Ascending aorta (tissue), 2 donors: ENCODE measurements at places on chromosomes 11 and 22.

DNA sequence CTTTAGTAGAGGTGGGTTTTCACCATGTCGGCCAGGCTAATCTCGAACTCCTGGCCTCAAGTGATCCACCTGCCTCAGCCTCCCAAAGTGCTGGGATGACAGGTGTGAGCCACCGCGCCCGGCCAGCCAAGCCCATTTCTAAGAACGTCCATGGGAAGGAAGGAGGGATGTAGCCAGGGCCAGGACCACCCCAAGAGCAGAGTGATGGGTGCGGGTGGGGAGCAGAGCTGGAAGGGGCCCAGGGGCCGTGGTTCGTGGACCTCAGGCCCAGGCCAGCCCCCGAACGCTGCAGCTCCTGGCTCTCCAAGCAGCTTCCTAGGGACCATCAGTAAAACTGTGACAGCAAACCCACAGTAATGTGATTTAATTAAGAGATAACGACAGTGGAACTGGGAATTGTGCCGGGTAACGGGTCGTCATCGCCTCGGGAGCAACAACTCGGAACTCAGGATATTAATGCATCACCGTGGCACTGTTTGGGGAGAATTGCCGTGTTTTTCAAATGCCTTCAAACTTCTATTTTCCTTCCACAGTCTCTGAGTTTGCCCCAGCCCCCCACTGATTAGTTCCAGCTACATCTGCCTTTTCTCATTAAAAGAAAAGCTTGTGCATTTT is 74.3 kb downstream of the BRD1 start:
- no peak for DNase-seq

DNA sequence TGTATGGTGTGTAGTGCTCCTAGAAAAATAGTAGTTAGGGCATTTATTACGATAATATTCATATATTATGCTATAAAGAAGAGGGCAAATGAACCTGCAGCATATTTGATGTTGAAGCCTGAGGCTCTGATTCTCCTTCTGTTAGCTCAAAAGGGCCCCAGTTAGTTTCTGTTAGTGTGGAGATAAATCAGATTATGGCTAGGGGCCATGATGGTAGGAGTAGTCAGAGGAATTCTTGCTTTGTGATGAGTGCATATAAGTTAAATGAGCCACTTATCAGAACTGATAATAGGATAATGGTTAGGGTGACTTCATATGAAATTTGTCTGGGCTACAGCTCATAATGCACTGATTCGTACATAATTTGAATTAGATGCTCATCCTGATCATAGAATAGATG is 298.4 kb downstream of the DYNC2H1 start:
- DNase-seq: no peak

- DNase-seq: no peak
These were observed 91.9 kb upstream of the TMEM45B start for GRCh38 chr11:129723761-129724162.

GRCh38 chr11:45082744-45083543 is 63.5 kb upstream of the PRDM11 start:
- DNase-seq: no peak

- DNase-seq: no peak
These were observed 64.2 kb upstream of the EIF3D start for GRCh38 chr22:36593215-36593614.

DNA sequence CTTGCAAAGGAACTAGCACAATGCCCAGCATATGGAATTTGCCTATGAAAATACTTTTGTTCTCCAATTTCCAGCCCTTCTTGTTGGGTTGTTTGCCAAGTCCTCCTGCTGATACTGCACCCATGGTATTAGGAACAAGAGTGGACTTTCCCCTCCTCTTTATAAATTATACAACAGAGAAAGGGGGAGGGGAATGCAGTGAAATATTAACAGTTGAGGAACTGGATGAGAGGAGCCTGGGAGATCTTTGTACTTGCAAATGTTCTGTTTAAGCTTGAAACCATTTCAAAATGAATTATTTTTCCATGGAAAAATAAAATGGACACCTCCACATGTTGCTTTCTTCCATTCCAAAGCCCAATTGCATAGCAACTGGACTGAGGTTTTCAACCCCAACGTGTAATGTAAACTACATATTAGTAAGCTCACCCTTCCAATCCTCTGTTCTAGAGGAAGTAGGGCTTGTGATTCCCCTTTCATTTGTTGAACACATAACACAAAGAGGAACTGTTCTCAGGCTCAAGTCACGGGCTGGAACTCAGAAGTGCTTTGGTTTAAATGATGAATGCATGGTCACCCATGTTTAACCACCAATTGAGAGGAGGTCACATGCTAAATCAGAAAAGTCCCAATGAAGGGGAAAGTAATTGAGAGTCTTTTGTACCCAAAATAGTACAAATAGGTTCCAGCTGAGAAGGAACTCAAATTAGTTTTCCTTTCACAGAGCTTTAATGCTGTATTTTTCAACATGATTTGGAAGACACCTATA is 66.2 kb upstream of the ZC3H12C start:
- no peak for DNase-seq

- DNase-seq: no peak
These were observed 53.8 kb downstream of the ST14 start for GRCh38 chr11:130213143-130213978.

DNA sequence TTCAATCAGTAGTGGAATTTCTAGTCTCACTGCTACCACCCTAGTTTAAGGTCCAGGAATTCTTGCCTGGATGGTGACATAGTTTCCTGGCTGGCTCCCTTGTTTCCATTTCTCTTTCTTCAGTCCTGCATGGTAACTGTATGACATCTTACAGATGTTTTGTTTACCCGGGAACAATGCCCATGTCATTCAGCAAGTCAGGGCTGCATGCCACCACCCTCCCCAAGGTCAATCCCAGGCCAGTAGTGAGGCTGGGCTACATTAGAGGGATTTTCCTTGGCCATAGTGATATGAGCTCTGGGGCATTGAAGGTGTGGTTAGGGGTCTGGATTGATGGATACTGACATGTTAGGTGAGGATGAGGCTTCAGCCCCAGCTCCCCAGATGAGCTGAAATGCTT is 114.9 kb upstream of the E2F8 start:
- no peak for DNase-seq

- no peak for DNase-seq
These were observed 61.8 kb downstream of the BID start for GRCh38 chr22:17712441-17712840.

GRCh38 chr11:45885921-45886721 is 670 bp downstream of the MAPK8IP1 start:
- DNase-seq: no peak

- no peak for DNase-seq
These were observed 42.6 kb upstream of the APOA1 start for GRCh38 chr11:116879800-116880625.

DNA sequence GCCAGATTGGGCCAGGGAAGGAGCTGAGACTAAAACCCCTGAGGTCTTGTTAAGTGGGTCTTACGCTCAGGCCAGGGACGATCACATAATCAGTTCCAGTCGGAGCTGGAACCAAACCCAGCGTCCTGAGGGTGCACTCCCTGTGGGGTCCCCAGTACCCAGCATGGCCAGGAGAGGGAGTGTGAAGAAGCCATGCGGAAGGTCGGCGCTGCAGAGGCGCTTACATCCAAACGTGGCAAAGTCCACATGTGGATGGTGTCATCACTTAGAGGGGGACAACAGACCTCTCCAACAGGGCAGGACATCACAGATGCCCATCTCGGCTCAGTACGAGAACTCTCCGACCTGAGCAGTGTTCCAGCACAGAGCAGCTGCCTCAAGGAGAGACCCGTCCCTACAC is 8.3 kb downstream of the ATP5MGL start:
- DNase-seq: no peak

GRCh38 chr11:21948876-21949275 is 244.0 kb upstream of the ANO5 start:
- no peak for DNase-seq

- DNase-seq: no peak
These were observed 17.7 kb downstream of the CDKN1C start for GRCh38 chr11:2867722-2868505.

DNA sequence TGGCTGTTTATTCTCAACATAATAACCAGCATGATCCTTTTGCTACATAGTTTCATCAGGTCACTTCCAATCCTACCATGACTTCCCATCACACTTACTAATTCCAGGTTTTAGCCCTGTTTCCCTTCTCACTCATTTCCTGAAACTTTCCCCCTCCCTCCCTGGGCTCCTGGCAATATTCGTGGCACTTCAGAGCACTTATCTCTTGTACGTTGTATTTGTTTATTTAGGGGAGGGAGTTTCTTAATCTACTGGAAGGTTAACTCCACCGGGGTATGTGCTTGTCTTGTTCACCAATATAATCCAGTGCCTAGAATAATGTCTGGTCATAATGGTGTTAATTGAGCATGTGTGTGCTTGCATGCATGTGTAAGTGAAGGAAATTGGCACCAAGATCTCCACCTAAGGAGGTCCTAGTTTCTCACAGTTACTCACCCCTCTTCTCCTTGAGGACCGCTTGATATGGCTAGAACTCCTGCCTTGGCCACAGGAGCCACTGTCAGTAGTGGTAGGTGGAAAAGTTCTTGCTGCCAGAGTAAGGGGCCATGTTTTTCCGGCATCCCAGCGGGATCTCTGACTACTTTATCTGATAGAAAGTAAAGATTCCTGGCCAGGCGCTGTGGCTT is 11.7 kb downstream of the EIF3L start:
- DNase-seq: no peak

DNA sequence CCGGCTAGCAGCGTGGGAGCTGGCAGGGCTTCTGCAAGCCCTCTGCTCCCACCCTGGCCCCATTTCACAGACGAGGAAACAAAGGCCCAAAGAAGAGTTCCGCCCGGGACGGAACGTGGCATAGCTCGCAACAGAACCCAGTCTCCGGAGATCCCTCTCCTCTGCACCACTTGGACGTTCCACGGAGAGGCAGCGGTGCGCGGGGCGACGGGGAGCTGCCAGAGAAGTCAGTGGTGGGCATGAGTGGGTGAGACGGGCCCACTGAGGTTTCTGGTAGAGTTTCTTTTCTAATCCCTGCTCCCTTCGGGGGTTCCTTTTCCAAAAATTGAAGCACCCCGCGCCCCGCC is 554 bp upstream of the NECTIN1 start:
- DNase-seq: no peak

DNA sequence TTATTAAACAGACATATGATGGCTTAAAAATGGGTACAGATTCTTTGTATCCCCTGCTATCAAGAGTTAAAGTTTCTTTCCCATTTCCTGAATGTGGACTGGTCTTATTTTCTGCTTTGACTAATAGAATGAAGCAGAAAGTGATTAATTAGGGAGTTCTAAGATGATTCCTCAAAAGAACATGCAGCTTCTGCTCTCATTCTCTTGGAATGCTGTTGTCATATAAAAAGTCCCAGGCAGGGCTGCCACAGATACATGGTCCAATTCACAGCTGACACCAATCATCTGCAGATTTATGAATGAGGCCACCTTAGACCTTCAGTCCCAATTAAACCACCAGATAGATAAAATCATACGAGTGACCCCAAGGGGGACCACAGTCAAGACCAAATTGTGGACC is 844.5 kb upstream of the RAG2 start:
- DNase-seq: no peak

DNA sequence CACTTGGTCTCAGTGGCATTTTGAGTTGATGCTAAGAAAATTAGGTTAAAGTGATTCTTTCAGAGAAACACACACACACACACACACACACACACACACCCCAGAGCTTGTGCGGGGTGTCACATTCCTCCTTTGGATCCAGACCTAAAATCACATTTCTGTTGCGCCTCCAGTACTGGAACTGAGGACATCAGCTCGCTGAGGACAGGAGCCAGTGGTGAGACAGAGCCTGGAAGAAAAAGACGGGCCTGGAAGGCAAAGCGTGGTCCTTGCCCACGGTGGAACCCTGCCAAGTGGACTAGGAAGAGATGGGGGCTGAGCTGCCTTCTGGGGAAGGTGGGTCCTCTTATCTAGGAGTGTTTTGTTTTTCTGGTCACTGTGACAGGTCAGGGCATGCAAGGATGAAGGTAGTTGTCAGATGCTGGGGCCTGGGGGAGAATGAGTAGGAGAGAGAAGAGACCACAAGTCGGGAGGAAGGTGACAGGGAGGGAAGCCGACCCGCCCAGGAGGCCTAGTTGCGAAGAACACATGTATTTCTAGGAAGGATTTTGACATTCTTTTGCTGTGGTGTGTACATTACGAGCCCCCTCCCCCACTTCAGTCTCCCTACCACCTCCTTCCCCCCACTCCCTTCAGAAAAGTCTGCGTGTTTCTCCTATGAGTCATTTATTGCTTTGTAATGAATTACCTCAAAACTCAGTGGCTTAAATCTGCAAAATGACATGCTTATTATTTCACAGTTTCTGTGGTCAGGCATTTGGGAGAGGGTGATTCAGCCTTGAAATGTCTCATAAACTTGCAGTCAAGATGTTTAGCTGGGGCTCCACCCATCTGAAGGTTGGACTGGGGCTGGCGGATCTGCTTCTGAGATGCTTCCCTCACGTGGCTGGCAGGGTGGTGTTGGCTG is 4.8 kb upstream of the ELFN2 start:
- DNase-seq: no peak

- DNase-seq: peak; percentile 90
These were observed 1.2 kb upstream of the TYMP start for GRCh38 chr22:50530877-50531545.

GRCh38 chr11:134405436-134405835 is 6.6 kb downstream of the B3GAT1 start:
- DNase-seq: no peak

GRCh38 chr11:66956689-66957290 is 1.4 kb downstream of the PC start:
- DNase-seq: no peak

DNA sequence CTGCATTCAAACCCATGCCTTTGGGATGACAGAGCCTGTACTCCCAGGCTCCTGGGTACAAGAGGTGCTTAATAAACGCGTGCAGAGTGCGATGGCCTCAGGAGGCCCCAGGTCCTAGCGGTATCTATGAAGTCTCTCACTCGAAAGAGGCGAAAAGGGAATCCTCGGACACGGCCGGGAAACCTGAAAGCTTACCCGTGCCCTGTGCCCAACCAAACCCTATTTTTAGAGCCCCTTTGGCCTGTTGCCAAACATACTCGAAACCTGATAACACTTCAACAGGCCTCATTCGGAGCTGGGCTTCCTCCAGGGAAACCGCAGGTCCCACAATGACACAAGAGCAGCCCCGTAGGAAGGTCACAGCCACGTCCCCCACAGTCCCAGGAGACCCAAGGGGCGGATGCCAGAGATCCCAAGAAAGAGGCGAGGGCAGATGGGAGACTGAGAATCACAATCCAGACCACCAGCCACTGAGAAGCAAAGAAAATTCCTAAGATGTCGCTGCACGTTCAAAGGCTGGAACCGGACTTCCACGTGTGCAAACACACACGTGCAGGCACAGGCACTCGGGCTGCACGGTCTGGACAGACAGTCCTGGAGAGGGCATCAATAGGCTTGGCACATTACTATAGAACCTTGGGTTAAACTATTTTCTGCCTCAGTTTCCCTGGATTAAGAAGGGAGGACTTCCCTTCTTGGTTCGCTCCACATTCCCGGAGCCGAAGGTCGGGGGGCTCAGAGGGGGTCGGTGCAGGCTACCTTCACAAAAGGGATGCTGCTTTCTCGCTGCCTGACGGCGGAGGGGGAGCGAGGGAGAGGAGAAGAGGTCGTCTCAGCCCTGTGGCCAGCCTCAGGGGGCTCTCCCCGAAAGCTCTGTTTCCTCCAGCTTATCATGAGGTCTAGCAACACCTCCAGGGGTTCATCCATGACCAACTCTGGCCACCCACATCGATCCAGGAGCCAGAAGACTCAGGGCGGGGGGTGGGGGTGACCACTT is 8.2 kb downstream of the PDGFB start:
- no peak for DNase-seq

GRCh38 chr11:115581871-115582639 is 77.8 kb upstream of the CADM1 start:
- no peak for DNase-seq
